H1 (cell line): ENCODE measurements at places on chromosomes 6 and 20.
A peak's percentile ranks its signal among the peaks of the same experiment; 100 is the strongest.

- no peak for DNase-seq
These were observed 10.4 kb downstream of the PXT1 start for GRCh38 chr6:36432151-36432671.

- DNase-seq, result peak; percentile 27
These were observed 20.9 kb downstream of the EDN1 start for GRCh38 chr6:12311106-12311505.

DNA sequence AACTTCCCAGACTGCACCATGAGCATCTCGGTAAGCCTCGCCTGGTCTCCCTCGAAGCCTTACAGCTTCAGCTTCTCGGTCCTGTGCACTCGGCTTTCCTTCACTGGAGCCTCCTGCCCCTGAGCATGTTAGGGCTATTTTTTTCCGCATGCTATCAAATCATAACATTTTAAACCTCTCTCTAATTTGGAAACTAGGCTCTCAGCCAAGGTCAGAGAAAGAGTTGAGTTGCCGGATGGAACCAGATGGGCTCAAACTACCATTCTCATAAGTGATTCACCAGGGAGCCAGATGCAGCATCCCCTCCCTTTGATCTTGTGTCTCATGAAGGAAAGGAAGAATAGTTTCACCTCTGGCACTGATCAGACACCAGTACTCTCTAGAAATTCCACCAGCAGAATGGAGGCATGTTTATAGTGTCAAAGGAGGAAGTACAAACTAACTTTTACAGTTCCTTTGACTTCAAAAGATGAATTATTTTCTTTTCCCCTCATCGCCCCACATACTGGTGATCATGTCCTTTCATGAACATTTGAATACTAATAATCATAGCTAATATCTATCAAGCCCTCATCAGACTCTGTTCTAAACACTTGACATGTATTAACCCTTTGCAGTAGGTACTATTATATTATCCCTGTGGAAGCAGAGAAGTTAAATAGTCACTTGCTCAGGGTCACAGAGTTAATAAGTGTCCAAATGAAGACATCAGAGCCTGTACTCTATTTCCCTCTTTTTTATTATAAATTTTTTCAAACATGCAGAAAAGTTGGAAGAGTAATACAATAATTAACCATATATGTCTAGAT, 46.7 kb downstream of the MAP1LC3A start:
- DNase-seq, result no peak

GRCh38 chr6:42274898-42275297, 57.2 kb upstream of the MRPS10 start:
- no peak for DNase-seq

DNA sequence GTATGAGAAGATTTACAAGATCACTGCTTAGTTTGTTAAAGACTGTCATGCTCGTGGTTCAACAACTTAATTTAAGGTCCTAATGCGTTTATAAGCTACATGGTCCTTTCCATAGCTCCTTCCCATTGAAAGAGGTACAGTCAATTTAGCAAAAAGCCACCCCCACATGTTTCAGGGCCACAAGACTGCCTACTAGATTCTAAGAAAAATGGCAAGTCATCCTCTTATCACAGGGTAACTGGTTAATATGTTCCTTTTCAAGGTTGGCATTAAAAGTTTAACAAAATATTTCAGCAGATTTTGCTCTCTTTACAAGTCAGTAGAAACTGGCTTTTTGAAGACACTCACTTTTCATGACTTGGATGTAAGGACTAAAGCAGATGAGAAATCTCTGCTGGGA, 15.7 kb downstream of the GSTA3 start:
- no peak for DNase-seq

- DNase-seq, result no peak
These were observed 113.9 kb downstream of the SLC16A10 start for GRCh38 chr6:111201244-111201554.

DNA sequence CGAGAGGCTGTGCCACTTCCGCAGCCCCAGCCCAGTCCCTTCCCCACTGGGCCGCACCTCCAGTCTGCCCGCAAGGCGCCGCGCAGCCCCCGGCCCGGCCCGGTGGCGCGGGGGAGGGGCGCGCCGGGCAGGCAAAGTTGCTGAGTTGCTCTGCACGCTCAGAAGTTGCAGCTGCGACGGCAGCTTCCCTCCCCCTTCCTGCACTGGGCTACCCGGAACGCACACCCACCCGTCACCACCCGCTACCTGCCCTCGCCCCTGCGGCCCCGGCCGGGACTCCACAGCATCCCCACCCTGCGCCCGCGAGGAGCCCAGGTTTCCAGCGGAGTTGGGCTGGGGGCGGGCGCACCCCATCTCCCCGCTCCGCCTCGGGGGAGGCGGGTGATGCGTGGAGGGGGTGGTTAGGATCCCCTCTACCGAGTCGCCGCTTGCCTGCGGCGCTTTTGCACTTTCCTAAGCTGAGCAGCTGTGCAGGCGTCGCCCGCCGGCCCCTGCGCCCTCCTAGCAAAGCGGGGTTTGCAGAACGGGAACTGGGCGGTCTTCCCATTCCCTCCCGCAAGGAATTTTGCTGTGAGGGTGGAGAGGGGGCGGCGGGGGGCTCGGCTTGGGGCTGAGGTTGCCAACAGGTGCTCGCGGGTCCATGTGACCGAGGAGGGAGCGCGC, 55.9 kb upstream of the RREB1 start:
- no peak for DNase-seq

DNA sequence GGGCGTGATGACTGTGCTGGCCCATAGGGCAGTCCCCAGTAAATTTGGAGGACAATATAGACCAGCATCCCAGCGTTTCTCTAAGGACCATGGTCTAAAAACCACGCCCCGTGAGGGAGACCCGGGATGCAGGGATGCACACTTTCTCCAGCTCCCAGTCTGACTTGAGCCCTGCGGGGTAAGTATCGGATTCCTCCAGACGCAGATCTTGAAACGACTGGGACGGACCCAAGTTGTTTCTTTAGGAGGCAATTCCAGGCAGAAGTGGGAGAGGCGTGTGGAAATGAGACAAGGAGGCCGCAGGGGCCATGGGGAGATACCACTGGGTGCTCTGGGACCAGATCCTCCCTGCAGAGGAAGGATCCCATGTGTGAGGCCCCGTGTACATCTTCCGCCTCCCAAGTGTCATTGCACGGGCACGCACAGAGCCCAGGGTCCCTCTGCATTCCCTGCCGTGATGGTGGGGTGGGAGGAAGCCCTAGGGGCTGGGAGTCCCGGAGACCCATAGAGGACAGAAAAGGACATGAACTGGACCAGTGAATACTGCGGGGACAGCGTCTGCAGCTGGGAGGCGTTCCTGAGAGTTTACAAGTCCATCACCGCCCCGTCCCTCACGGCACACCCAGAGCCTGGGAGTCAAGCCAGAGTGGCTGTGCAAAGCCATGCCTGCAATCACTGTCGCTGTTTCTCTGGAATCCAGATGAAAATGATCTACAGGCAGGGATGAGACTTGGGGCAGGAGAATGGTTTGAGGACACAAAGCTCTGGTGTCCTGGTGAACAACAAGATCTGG, 522.9 kb downstream of the CDH26 start:
- no peak for DNase-seq

DNA sequence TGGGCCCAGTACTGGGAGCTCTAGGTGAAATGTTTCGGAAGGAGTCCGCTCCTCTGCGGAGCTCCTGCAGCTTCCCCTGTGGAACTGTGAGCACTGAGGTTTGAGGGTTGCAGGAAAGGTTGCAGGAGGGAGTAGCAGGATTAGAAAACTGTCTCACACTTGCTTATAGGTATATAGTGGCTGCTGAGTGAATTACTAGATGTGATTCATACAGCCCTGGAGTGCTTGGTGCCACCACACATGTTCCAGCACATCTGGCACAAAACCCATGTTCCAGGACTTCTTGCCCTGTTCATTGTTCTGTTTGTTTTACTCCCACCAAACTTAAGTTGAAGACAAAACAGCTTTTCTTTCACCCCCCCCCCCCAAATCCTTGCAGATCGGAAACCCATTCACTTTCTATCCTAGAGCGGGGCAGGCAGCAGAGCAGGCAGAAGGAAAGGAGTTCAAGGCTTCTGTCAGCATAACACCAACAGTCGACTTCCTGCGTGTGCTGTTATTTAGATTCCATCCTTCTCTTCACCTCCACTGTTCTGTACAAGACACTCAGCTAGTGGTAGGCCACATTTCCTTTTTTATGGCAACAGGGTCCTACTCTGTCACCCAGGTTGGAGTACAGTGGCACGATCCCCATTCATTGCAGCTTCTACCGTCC, 669 bp upstream of the PEX6 start:
- no peak for DNase-seq

GRCh38 chr20:44832724-44833123, 22.4 kb upstream of the RIMS4 start:
- no peak for DNase-seq

DNA sequence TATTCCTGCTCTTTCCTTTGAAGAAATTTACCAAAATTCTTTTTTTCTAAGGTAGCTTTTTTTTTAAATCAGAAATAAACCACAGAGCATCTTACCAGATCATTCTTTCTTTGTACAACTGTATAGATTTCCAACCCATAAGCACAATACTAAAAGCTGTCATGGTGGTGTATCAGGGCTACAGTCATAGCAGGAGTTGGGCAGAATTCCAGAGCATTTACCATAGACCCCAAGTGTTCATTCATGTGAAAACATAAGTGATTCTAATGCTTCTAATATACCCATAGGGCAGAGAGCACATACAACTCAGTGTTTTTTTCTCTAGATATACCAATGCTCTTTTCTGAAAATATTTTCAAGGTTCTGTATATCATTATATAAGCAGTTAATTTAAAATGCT, 392.5 kb downstream of the FRK start:
- DNase-seq, result no peak

DNA sequence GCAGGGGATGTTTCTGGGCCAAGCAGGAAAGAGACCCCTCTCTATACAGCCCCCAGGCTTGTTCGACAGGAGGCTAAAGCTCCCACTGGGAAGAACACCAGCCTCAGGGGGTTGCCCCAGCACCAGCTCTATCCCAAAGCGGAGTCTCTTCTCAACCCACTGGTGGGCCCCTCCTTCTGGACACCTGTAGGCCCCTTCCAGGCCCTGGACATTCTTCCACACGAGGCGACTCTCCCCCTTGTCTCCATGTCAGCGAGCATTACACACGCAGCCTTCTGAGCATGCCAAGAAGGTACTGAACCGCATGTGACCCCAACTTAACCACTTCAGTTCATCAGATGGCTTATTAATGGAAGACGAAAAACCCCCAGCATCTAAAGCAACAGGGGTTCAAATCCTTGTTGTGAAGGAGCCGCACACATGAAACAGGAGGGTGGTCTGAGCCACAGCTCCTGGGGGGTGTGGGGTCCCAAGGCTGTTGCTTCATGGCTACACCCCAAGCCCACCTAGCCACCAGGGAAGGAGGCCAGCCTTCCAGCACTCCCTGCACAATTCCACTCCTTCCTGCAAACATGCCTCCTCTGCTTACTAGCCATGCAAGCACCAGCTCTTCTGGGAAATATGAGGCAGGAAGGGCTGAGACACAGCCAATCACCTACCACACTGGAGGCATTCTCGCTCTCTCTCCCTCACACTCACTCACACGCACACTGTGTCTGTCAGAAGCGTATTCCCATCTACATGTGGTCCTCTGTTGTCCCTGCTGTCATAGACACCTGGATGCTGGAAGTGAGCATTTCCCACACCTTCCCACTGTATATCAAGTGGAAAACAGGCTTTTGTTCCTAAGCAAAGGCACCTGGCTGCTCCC, 104.5 kb downstream of the NOL4L start:
- no peak for DNase-seq

- no peak for DNase-seq
These were observed 462.8 kb downstream of the CDC5L start for GRCh38 chr6:44850312-44850711.

DNA sequence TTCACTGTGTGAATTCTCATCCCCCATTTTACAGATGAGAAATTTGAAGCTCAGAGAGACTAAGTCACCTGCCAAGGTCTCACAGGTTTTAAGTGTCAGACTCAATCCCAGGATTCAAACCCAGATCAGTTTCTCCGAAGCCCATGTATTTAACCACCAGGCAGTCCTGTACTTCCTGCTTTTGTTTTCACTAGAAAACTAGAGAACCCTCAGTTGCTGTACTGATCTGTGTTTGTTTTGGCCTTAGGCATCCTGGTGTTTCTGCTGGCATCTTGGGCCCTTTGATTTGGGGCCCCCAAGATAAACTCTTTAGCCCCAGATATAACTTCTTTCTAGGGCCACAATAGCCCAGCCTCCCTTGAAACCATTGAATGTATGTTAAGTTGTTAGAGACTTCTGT, 36.5 kb downstream of the PPP1R16B start:
- no peak for DNase-seq

DNA sequence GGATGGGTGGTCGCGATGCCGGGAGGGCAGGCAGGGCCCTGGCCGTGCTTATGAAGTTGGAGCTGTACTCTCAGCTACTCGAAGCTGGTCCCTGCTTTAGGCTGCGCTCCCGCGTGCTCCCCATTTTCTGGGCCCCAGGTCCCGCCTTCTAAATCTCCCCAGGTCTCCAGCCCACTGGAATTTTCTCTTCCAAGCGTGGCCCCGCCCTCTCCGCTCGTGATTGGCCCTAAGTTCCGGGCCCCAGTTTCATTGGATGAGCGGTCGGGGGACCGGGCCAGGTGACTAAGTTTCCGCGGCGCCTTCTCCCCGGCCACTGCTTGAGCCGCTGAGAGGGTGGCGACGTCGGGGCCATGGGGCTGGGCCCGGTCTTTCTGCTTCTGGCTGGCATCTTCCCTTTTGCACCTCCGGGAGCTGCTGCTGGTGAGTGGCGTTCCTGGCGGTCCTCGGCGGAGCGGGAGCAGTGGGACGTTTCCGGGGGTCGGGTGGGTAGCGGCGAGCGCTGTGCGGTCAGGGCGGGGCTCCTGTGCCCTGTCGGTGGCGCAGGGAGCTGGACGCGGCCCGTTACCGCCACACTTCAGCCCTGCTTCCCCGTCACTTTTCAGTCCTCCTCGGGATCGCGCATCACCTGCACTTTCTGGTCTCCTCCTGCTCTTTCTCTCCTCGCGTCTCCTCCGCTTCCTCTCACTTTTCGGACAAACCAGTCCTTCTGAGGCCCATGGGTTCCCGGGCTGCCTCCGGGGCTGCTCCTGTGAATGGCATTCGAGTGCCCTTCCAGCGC, at the start of gene MICA:
Gene MICA (plus strand): TSS at position 313 of the 778 bp plus-strand sequence. CDS start 38 bp downstream, at position 351.
- peak; percentile 74 for DNase-seq

GRCh38 chr6:64502801-64503200, 867.2 kb downstream of the PHF3 start:
- DNase-seq, result no peak

DNA sequence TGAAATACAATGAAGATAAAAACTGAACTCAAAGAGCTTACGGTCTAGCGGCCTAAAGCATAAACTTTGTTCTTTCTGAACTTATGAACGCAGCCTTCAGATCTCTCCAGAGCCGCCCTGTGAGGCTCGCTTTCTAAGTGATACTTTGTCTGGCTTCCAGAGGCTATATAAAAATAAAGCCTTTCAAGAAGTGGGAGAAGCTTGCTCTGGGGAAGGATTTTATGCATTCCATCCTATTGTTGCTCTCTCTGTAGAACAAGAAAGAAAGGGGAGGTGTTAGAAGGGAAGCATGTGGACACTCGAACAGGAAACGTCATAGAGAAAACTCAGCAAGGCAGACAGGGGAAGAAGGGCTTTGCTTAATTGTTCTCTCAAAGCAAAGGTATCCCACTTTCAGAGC, 77.0 kb downstream of the TBX18 start:
- no peak for DNase-seq
